Stimulated activated CD8-positive, alpha-beta memory T cell treated with anti-CD3 and anti-CD28 coated beads, Interleukin-2, amount 100 ng/mL, for 1 hour (primary cell): ENCODE measurements at places on chromosomes 4 and X.
A peak's percentile ranks its signal among the peaks of the same experiment; 100 is the strongest.

GRCh38 chr4:123412091-123412505 is 15.5 kb downstream of the SPRY1 start:
- no peak for DNase-seq

DNA sequence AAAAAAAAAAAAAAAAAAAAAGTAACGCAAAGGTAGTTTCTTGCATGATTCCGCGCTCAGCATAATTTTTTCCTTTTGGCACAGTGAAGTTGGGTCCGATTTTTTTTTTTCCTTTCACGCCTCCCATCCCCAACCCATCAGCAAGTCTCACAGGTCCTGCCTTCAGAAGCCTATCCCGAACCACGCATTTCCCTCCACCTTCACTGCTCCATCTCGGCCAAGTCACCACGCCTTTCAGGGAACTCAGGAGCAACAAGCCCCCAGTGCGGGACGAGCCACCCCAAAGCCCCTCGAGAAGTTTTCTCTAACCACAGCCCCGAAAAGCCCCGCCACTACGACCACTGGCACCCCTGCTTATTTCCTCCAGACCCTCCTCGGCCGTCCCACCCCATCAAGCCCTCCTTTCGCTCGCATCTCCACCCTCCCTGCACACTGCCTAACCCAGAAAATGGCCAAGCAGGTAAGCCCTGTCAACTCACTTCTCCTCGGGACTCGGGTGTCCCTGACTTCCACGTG is 1.0 kb downstream of the SLBP start:
- no peak for DNase-seq

DNA sequence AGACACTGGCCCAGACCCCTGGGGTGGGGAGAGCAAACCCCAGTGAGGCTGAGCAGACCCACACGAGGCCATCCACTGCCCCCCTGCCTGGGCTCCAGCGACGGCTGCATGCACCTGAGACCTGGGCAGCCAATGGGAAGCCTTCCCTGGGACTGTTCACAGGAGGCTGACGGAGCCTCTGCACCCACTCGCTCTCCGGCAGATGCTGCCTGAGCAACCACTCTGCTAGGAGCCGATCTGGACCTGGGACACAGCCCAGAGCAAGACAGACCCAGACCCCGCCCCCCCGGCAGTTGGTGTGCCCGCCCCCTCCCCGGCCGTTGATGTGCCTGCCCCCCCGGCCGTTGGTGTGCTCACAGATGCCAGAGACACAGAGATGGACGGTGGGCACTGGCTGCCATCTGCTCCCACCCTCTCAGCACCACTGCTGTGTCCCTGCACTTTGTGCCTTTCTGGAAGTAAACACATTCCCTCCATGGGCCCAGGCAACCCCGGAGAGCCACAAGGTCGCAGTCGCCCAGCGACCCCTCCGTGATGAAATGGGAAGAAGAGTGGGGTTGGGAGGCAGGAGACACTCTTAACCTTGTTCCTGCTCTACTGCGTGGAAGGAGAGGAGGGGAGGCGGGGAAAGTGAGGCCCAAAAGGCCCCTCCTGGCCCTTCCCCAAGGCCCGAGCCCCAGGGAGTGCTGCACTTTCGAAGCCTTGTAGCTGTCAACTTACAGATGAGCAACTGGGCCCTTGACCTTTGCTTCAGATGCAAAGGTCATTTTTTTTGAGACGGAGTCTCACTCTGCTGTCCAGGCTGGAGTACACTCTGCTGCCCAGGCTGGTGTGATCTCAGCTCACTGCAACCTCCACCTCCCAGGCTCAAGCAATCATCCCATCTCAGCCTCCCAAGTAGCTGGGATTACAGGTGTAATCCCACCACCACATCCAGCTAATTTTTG is 62.0 kb downstream of the ZFYVE28 start:
- no peak for DNase-seq

DNA sequence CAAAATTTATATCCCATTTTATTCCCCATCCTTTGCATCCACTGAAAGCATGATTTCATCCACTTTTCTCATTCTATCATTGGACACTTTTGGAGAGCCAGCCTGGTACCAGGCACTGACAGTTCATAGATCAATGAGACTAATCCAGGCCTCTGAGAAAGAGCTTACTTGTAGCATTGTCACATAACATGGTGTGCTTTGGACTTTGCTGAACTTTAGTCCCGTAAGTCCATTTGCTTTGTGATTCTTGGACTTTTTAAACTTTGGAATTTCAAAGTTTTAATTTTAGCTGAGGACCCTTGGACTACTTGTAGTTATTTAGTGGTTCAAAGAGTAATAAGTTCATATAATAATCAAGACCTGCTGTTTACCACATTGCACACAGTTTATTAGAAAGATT is 11.5 kb downstream of the LIAS start:
- no peak for DNase-seq

- DNase-seq, result no peak
Observed at GRCh38 chr4:19401301-19402080, 850.2 kb upstream of the SLIT2 start.

DNA sequence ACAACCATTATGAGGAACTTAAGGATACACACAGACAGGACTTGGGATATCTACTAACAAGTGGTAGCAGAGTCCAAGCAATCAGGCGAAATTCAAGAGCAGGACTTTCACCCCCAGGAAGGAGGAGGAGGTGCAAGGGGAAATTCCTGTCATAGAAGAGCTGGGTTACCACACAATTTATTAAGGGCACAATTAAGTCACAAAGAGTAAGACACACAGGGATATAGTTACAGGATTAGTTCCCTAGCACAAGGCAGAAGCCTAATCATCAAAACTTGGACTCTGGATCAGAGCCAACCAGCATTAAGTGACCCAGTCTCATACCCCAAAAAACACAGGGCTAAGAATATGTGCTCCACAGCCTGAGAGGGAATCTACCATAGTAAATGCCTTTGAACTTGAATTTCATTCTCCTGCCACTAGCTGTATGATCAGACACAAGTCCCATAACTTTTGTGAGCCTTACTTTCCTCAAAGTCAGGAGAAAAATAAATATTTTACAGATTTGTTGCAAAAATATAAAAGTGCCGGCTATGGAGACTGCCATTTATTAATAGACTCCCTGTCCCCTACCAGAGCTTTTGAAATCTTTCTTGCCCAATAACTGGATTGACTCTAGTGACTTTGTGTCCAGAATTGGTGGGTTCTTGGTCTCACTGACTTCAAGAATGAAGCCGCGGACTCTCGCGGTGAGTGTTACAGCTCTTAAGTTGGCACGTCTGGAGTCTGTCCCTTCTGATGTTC is 87.0 kb downstream of the SYNPO2 start:
- no peak for DNase-seq

DNA sequence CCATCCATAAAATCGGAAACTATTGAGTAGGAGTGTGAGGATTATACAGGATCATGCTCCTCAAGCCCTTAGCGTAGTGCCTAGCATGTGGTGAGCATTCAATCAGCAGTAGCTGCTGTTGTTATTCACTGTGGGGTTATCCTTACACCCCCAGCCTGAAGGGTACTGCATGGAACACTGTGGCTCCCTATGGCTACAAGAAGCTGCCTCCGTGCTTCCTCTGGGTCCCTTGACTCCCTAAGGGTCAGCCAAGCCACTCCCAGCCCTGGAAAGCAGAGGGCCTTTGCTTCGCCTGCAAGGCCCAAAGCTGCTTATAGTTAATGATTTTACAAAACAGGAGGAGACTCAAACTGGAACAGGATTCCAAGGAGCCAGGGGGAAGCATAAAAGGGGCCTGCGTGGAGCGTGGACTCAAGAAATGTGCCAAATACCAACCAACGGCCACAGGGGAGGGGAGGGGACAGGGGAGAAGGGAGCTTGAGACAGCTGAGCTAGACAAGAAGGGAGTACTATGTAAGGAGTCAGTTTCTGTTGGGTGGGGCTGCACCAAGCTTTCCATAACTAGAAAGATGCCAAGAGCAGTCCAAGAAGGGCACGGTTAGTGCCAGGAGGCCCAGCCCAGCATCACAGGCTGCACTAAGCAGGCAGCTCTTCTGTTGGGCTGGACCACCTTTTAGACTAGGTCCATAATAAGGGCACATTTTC is 15.9 kb downstream of the SEPTIN6 start:
- DNase-seq, result no peak

GRCh38 chrX:122046226-122046625 is 998.8 kb downstream of the GLUD2 start:
- no peak for DNase-seq

GRCh38 chr4:83370640-83370906 is 35.9 kb upstream of the HPSE start:
- no peak for DNase-seq

- no peak for DNase-seq
Observed at GRCh38 chr4:173532725-173533511, 2.9 kb upstream of the HAND2 start.

GRCh38 chrX:44035571-44035970 is 62.4 kb upstream of the NDP start:
- DNase-seq, result no peak

- DNase-seq, result no peak
Observed at GRCh38 chr4:113113151-113113550, 63.7 kb downstream of the ANK2 start.

- DNase-seq, result peak; percentile 0
Observed at GRCh38 chrX:64975491-64975890, 759 bp downstream of the ZC4H2 start.

- DNase-seq, result no peak
Observed at GRCh38 chr4:187307131-187307530, 583.5 kb upstream of the FAT1 start.

GRCh38 chr4:177473991-177474390 is 31.8 kb upstream of the AGA start:
- DNase-seq, result no peak

GRCh38 chr4:135508006-135508714 is 1306.6 kb upstream of the PABPC4L start:
- no peak for DNase-seq

- no peak for DNase-seq
Observed at GRCh38 chr4:156945532-156945931, 26.1 kb downstream of the PDGFC start.

- DNase-seq, result no peak
Observed at GRCh38 chr4:88136249-88136648, 22.2 kb downstream of the ABCG2 start.

DNA sequence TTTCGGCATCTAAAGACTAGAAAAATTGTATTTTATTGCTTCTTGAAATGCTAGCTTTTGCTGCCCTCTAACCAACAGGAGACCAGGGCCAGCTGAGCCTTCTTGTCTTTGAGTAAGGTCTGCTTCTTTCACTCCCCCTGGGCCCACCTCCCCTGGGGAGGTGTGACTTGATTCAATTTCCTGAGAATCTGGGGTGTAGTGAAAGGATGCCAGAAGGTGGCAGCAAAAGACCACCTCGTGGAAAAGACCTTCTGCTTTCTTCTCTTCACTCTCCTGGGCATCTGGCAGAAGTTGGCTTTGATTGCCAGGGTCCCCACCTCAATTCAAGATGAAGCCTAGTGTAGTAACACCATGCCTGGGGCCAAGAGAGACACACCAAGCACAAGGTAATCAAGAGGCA is 96.5 kb upstream of the MAOA start:
- DNase-seq, result peak; percentile 1

DNA sequence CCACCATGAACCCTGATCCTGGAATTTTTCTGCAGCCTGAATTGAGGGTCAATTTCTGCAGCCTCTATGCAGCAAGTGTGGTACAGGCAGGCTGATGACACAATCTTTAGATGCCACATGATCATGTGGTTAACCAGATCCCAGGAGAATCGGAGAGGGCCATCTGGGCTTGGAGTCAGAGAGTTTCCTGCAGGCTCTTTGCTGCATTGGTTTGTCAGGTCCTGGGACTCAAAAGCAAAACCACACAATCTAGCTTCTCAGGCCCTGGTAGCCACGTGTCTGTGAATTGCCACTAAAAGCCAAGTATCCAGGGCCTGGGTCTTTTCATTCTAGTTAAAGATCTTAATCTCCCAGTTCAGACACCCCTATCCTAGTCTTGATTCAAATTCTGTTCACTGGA is 464.5 kb downstream of the BCOR start:
- no peak for DNase-seq

- DNase-seq, result no peak
Observed at GRCh38 chrX:21816136-21816535, 23.3 kb upstream of the MBTPS2 start.

DNA sequence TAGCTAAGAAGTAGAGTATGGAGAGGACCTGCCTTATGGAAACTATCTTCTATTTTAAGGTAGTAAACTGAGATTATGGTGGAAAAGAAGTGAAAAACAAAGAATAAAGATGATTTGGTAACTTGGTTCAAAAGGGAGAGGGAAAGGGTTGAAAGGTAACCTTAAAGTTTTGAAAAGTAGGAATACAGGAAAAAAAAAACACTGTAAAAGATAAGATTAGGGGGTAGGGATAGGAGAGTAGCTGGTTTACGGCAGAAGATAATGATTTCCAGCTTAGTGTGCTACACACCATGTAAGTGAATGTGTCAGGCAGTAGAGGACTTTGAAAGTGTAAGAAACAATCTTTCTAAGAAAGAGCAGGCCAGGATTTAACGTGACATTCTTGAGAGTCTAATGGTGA is 35.3 kb downstream of the FAM13A start:
- DNase-seq, result no peak

DNA sequence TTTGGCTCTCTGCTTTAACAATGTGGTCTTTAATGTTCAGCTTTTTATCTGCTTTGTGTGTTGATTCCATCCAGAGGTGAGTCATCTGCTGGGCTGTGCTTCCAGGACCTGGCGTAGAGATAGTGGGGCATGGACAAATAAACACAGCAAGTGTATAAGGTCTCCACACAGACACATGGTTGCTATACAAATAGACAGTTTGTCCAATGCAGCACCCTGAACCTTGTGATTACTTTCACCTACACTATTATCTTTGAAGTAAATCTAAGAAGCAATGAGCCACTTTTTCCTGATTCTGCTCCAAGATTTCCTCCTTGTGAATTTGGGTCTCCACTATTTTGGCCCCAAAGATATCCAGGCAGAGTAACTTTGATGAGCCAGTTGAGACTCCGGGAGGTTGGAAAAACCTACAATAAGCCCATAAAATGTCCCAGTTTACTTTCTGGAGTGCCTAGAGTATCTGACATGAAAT is 12.1 kb downstream of the PPARGC1A start:
- DNase-seq, result no peak

GRCh38 chrX:48492293-48492910 is 16.4 kb upstream of the PORCN start:
- no peak for DNase-seq

DNA sequence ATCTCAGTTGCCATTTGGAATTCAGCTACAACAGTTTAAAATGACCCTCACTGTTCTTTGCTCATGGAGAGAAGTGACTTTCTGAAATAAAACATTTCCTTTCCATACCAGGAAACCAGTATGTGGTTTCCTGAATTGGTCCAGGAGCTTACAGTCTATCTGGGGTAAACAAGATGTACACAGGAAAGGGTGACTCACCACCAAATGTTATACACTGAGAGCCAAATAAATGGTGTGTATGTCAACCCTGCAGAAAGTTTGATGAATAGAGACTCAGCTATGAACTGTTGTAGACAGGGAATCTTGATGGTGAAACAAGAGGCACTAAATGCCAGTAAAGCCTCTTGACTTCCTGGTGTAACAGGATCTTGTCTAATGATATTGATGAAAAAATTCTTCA is 100.4 kb downstream of the HS6ST2 start:
- DNase-seq, result no peak

GRCh38 chr4:97132435-97132834 is 1010.8 kb downstream of the STPG2 start:
- no peak for DNase-seq

GRCh38 chr4:8381814-8382581 is 58.5 kb downstream of the ACOX3 start:
- DNase-seq, result no peak
